Muscle of arm (tissue), 14 donors: ENCODE measurements at places on chromosomes 2 and 18.

- DNase-seq: no peak
Observed at GRCh38 chr2:96538487-96539214, 2.1 kb downstream of the ARID5A start.

GRCh38 chr18:53417003-53417402 is 807.5 kb downstream of the MBD2 start:
- DNase-seq: no peak

DNA sequence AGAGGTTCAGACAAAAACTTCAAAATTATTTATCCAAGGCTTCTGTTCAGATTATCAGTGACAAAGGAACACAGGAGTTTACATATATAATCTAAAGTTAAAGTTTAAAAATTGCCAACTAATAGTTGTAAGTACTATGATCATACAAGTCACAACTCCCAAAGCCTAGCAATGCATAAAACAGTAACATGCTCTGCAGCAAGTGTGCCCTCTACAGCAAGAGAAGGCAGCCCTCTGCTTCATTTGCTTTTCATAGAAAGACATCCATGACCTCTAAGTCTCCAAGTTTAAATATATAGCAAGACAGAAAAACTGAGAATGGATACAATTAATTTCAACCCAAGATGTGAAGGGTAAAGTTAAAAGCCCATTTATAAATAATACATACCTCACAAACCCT is 13.3 kb downstream of the RAB1A start:
- no peak for DNase-seq

GRCh38 chr2:136407952-136408318 is 290.0 kb upstream of the CXCR4 start:
- no peak for DNase-seq

- DNase-seq: no peak
Observed at GRCh38 chr2:137797641-137798040, 166.6 kb upstream of the HNMT start.

DNA sequence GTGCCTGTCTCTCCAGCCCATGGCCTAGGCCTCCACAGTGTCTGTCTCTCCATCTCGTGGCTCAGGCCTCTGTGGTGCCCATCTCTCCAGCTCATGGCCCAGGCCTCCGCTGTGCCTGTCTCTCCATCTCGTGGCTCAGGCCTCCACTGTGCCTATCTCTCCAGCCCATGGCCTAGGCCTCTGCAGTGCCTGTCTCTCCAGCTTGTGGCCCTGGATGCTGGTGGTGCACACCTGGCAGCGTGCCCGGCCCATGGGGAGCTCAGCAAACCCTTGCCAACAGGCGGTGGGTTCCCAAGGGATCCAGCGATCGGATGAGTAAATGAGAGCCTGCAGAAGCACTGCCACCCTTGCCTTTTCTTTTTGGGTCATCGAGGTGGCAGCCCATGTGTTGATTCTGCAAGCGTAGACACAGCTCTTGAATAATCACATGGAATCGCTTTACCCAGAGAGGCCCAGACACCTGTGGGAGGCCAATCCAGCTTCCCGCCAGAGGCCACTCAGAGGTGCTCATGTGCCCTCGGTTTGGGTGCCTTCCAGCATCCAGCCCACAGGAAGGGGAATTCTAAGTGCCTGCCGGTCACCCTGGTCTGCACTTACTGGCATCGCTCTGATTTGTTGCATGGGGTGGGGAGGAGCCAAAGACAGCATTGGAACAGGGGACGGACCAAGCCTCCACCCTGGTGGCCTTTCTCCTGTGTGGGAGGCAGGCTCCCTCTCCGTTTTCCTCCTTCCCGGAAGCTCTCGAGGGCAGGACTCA is 101.8 kb upstream of the HDAC4 start:
- DNase-seq: no peak

DNA sequence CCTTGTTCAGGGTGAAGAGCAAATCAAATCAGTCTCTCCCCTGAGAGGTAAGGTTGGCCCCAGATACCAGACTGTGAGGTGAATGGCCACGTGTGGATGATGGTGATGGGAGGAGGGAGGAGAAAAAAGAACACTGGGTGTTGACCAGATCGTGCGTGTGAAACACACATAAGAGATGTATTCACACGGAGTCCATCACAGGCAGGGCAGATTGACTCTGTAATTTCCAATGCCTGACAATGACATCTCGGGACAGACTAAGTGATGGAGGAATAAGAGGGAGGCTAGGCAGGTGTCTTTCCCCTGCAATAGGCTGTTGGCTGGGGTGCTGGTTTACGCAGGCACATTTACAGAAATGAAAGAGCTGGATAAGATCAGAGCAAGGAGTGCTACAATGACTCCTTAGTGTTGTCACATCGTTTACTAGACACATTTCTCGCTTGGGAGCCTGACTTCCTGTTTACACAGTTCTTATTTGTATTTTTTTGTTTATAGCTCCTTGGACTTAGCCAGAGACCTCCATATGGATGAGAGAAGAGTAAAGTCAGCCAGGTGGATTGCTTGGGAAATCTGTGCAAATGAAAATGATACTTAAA is 43.1 kb downstream of the CPO start:
- DNase-seq: no peak
